ENCODE measurements at places on chromosomes 3 and 15.

- no peak for DNase-seq
These were observed 37.9 kb downstream of the MYO5C start for GRCh38 chr15:52257734-52258062.

- no peak for DNase-seq
These were observed 27.9 kb downstream of the AKAP13 start for GRCh38 chr15:85408270-85408746.

GRCh38 chr3:126472277-126473006 is 3.2 kb downstream of the ZXDC start:
- DNase-seq: no peak

- no peak for DNase-seq
These were observed 127.3 kb downstream of the FEZF2 start for GRCh38 chr3:62246094-62246493.

GRCh38 chr3:99253963-99254355 is 352.5 kb upstream of the DCBLD2 start:
- no peak for DNase-seq

- DNase-seq: no peak
These were observed 634 bp downstream of the MINDY2 start for GRCh38 chr15:58771621-58772250.

DNA sequence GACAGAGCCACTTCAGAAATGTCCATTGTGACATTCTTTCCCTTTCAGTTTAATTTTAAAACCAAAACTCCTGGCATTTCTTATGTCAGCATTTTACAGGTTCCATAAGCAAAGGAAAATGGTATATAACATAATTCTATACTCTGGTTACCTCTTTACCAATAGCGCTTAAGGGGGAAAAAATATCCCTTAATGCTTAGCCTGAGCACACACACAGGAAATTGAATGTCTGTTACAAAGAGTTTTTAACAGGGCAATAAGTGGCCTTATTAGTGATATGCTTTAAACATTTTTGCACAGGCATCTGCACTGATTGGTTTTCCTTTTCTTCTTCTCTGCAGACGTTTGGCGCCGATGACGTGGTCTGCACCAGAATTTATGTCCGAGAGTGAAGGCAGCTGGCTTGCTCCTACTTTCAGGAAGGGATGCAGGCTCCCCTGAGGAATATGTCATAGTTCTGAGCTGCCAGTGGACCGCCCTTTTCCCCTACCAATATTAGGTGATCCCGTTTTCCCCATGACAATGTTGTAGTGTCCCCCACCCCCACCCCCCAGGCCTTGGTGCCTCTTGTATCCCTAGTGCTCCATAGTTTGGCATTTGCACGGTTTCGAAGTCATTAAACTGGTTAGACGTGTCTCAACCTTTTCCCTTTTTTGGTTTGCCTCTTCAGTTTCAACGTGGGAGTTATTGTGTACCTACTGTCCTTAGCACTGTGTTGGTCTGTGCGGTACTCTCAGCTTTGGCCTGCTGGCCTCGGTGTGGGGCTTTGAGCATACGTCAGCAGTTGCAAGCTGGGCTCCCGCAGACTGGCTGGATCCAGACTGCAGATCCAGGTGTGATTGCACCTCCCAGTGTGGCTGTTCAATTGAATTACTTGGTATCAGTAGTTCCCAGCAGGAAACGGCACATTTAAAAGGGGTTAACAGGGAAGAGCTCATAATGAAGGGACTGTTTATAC is 7.7 kb downstream of the CRABP1 start:
- no peak for DNase-seq

DNA sequence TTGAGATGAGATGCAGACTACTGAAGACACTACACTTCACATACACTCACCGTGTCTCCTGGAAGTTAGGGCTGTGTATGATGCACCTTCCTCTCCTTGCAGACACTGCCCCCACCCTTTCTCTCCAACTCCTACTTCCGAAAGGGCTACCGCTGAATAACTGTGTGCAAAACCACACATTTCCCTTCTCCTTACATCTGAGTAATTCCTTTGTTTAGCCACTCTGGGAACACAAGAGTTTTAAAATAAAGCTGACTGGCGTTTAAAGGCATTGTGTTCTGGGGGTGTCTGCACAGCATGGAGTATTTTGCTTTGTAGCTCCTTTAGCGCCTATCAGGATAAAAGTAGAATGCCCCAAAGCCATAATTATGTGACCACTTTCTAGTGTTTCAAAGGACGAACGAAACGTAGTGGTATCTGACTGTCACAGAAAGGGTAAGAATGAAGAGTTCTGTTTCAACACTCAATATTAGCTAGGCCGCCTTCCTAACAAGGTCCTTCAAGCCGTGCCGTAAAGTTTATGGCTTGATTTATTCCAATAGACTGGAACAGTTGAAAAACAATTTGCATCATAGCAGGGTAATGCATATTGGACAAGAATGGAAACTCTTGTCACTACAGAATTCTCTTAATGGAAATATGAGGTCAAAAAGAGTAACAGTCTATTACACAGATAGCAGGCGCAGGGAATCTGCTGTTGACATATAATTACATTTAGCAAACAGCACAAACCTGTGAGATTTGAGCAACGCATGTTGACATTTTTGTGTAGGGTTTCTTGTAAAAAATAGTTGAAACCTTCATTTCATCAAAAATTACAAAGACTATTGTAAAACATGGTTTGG is 619.9 kb downstream of the FOXP1 start:
- no peak for DNase-seq

DNA sequence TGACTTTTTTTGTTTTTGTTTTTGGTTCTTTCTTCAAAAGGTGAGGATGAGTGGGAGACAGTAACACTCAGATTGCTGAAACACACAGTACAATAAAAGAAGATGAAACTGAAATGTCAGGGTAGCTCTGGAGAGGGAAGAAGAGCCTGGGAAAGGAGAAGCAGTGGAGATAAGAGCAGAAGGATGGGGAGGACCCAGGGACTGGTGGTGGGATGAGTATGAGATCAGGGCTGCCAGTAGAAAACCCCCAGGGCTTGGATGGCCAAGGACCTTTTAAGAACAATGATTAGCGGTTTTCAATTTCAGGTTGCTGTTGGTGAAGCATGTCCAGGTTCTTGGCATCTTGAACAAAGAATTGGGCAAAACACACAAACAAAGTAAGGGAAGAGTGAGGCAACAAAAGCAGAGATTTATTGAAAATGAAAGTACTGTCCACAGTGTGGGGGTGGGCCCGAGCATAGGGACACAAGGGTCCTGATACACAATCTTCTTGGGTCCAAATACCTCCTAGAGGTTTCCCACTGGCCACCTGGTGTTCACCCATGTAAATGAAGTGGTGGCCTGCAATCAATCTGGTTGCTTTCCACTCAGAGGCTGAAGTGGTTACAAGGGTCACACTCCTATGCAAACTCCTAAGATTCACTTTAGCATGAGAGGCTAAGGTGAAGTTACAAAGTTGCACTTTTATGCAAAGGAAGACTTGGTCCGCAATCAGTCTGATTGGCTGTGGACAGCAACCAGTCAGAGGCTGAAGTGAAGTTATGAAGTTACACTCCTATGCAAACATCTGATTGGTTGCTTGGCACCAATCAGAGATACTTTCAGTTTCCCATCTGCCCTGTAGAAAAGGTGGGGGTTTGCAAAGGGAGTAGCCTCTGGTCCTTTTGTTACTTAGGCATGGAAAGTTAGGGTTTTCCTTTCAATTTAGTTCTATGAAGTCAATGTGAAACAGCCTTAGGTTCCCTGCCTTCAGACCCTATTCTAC is 26.1 kb upstream of the MFSD1 start:
- no peak for DNase-seq

DNA sequence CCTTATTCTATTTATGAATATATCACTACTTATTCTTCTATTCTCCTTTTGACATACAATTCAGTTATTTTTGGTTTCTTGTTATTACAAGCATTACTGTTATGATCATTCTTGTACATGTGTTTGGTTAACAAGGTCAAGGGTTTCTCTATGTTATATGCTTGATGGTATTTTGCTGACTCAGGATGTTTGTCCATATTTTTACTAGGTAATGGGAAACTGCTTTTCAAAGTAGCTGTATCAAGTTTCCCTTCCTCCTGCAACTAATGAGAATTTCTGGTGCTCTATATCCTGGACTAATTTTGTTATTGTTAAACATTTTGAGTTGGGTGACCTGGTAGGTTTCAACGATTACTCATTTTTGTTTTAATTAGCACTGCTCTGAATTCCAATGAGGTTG is 841.0 kb downstream of the OTOL1 start:
- no peak for DNase-seq

GRCh38 chr3:48422681-48423080 is 7.2 kb downstream of the PLXNB1 start:
- no peak for DNase-seq

DNA sequence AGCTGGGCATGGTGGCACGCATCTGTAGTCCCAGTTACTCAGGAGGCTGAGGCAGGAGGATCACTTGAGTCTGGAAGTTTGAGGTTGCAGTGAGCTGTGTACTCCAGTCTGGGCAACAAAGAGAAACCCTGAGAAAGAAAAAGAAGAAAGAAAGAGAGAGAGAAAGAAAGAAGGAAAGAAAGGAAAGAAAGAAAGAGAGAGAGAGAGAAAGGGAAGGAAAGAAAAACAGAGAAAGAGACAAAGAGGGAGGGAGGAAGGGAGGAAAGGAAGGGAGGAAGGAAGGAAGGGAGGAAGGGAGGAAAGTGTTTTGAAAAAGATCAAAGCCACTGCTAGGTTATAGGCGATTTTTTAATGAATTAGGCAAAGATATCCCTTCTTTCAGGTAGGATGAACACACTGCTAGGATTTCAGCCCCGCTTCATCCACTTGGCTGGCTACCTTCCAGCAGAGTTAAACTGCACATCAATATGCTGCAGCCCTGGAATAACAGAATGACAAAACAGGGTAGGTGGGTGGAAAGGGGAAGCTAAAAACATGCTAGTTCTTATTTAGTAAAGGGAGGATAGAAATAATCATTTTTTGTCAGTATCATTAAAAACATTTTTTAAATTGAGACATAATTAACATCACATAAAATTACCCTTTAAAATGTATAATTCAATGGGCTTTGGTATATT is 12.8 kb upstream of the PPARG start:
- no peak for DNase-seq

DNA sequence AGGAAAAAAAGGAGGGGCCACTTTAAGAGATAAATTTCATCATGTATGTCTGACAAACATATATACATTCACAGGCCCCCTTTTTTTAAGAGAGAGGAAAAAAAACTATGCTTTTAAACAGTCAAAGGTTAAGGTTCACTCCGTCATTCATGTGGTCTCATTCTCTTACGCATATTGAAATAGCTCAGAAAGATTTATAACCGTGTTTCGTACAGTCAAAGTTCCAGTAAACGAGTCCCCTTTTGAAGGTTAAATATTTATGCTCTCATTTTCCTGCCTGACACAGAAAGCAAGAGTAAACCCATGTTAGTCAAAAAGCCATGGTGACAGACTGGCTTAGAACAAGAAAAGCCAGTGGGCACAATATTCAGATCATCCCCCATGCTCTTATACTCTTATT is 248.0 kb upstream of the ARRDC4 start:
- DNase-seq: no peak

GRCh38 chr3:19213603-19214220 is 65.4 kb downstream of the KCNH8 start:
- no peak for DNase-seq

DNA sequence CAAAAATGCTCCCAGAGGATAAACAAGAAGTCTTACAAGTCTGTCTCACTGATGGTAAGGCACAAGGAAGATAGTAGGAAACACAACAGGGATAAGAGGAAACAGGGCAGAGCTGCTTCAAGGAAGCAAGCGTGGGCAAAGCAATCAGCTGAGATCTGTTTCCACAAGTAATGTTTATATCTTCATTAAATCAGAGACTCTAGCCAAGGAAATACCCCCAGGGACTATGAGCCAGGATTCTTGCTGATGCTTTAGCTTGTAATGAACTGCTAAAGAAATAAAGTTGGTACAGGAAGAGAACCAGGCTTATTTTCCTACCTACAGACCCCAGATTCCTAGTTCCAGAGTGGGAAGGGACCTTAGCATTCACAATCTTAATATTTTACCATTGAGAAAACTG is 112.7 kb upstream of the C3orf80 start:
- DNase-seq: no peak

GRCh38 chr3:43784640-43785011 is 93.9 kb downstream of the ABHD5 start:
- no peak for DNase-seq

- DNase-seq: no peak
These were observed 166.9 kb downstream of the SUCNR1 start for GRCh38 chr3:152040319-152040718.

DNA sequence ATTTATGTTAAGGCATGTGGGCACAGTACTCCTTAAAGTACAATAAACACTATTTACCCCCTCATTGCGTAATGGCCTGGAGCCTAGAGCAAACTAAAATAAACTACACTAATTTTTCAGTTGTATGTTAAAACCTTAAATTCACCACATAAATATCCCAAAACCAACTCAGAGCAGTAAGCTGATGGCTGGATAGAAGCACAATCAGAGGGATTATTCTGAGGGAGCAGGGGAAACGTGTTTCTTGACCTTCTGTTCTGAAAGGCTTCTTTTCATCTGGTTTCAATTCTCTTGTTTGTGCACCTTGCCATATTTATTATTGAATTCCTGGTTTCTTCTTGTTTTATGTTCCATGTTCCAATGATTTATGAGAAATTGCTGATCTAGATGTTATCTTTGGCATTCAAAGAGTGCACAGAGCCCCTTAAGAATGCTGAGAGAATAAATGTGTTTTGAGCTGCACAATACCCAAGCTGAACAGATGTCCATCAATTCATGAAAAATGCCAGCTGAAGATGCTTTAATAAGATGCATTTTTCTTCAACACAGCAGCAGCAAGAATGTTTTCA is 29.6 kb downstream of the RPL22L1 start:
- no peak for DNase-seq

DNA sequence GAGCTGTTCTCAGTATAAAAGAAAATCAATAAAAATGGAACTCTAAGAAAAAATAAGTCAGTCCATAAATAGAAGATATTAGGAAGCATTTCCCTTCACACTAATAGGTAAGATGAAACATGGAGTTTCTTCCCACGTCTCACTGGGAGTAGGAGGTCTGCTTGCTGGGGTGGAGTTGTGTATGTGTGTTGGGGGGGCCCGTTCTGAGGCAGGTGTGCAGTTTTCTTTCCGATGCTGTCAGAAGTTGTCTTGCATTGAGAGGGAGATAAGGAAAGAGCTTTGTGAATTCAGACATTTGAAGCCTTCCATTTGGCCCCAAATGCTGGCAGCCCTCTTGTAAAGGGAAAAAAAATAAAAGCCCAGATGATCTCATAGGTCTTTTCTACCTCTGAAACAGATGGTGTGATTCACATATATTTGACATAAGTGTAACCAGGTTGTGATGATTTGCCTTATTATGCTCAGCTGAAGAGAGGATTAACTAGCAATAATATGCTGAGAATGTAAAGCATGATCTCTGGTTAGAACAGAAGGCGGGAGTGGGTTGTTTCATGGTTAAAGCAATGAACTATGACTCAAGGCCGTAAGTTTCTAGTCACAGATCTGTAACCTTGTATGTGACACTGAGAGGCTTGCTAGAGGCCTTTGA is 8.8 kb downstream of the RASGRP1 start:
- DNase-seq: no peak

GRCh38 chr15:56933410-56933809 is 15.0 kb downstream of the TCF12 start:
- DNase-seq: no peak

- DNase-seq: no peak
These were observed 54.3 kb downstream of the RAB7A start for GRCh38 chr3:128780101-128780837.

- no peak for DNase-seq
These were observed 2.4 kb downstream of the UROC1 start for GRCh38 chr3:126515066-126515706.

- DNase-seq: no peak
These were observed 138.5 kb downstream of the CHSY1 start for GRCh38 chr15:101113114-101114005.

GRCh38 chr3:13347390-13347950 is 72.7 kb downstream of the NUP210 start:
- DNase-seq: no peak

GRCh38 chr15:70833861-70834765 is 19.8 kb downstream of the LARP6 start:
- DNase-seq: no peak
